ENCODE measurements at places on chromosomes 16 and 17. TPM values are rescaled to one million over a fixed set of nuclear protein-coding genes. Genes with fewer than 3 reads are reported as not detected.

The RHBDF1 gene
- 31.4 TPM for total RNA-seq

The TMEM235 gene
- total RNA-seq: not detected

The SHCBP1 gene
- 0.54 TPM for total RNA-seq

The CD300LB gene
- not detected for total RNA-seq

The KRTAP4-3 gene
- not detected for total RNA-seq

The CPNE7 gene
- not detected for total RNA-seq

The ASPHD1 gene
- 0.38 TPM for total RNA-seq

The CDH1 gene
- 0.13 TPM for total RNA-seq

The RCVRN gene
- 0.70 TPM for total RNA-seq

The NUFIP2 gene
- 39.2 TPM for total RNA-seq

The FBXL19 gene
- total RNA-seq: 8.0 TPM

The CFAP97D1 gene
- not detected for total RNA-seq

The ITGAD gene
- not detected for total RNA-seq

All from cardiac septum (tissue), 1 donor.